ENCODE measurements at places on chromosomes 3 and 15.
A peak's percentile ranks its signal among the peaks of the same experiment; 100 is the strongest.

GRCh38 chr3:193452338-193452737, 73.8 kb upstream of the ATP13A5 start:
- DNase-seq: no peak

- DNase-seq: no peak
Observed at GRCh38 chr3:36244728-36245127, 135.6 kb upstream of the STAC start.

- DNase-seq: no peak
Observed at GRCh38 chr3:143348486-143349327, 229.1 kb downstream of the CHST2 start.

GRCh38 chr3:115350606-115351005, 203.5 kb upstream of the ZBTB20 start:
- DNase-seq: no peak

DNA sequence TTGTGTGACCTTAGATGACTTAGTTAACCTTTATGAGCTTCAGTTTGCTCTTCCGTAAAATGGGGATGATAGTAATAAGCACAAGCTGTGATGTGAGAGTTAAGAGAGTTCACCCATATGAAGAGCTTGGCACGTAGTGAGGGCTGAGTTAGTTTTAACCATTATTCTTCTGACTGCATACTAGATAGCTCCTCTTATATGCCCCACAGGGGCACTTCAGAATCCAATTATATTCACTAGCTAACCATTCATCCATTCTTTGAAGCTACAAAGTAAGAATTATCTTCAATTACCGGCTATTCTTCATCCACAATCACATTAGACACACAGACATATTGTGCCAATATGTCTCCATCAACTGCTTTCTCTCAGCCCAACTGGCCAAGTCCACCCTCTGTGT, 159.0 kb upstream of the STT3B start:
- no peak for DNase-seq

DNA sequence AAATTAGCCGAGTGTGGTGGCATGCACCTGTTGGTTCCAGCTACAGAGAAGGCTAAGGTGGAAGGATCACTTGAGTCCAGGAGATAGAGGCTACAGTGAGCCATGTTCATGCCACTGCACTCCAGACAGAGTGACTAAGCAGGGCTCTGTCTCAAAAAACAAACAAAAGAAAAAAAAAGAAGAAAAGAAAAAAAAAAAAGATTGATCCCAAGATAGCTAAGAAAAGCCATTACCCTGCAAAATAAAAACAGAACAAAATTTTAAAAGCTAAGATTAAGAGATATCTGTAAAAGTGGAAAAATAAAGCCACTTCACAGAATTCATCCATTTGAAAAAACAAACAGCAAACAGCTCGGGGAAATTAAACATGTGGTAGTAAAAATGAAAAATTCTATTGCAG, 23.8 kb downstream of the LRRC2 start:
- DNase-seq: no peak

GRCh38 chr3:145900056-145900829, 260.7 kb downstream of the PLOD2 start:
- DNase-seq: no peak

- DNase-seq: no peak
Observed at GRCh38 chr3:43326891-43327581, 40.7 kb downstream of the SNRK start.

DNA sequence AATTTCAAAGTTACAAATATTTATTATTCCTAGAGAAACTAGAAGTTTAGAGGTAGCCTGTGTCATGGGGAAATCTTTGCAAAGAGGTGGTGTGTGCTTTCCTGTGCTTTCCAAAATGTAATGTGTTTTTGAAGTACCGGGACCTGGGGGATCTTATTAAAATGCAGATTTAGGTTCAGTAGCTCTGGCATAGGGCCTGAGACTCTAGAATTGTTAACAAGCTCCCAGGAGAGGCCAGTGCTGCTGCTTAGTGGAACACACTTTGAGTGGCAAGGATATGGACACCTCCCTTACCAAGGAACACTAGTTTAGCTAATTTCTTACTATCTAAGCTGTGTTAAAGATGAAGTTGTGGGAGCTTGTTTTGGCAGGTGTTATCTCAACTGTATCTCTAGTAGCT, 428.9 kb downstream of the VGLL3 start:
- DNase-seq: no peak

GRCh38 chr3:20060974-20061685, 20.9 kb downstream of the KAT2B start:
- DNase-seq: no peak

GRCh38 chr3:38989917-38990510, 61.7 kb downstream of the SCN11A start:
- no peak for DNase-seq

GRCh38 chr3:22907796-22908195, 295.3 kb upstream of the UBE2E2 start:
- DNase-seq: no peak

- DNase-seq: no peak
Observed at GRCh38 chr3:16632395-16632794, 27.2 kb upstream of the DAZL start.

- peak; percentile 78 for DNase-seq
Observed at GRCh38 chr3:134473868-134474546, 11.8 kb downstream of the ANAPC13 start.

- no peak for DNase-seq
Observed at GRCh38 chr3:112297714-112298113, 3.7 kb upstream of the SLC9C1 start.

DNA sequence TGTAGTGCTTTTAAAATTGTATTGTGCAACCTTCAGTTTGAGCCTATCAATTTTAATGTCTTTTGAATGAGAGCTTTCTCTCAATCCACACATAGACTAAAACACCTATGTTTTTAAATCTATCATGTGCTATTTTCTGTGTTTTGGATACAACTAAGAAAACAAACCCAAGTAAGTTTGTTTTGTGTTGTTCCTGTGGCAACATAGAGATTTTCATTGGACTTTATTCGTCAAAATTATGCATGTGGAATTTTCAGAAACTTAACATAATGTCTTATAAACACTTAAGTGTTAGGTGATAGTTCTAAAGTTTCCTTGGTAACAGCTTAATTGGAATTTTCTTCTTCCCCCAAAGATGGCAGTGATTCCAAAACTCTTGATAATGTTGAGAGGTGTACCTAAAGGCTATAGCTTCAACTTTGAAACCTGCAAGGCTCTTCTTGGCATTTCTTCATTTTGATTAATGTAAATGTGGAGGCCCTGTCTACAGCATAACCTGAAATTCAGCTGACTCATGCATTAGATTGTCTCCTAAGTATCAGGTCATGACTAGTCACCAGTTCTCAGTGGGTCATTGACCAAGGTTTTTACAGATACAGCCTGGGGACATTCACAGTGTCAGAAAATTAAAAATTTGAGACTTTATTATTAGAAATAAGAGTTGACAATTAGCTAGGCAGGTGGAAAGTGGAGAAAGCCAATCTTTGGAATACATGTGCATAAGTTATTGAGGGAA, 44.4 kb downstream of the COL6A5 start:
- DNase-seq: no peak

DNA sequence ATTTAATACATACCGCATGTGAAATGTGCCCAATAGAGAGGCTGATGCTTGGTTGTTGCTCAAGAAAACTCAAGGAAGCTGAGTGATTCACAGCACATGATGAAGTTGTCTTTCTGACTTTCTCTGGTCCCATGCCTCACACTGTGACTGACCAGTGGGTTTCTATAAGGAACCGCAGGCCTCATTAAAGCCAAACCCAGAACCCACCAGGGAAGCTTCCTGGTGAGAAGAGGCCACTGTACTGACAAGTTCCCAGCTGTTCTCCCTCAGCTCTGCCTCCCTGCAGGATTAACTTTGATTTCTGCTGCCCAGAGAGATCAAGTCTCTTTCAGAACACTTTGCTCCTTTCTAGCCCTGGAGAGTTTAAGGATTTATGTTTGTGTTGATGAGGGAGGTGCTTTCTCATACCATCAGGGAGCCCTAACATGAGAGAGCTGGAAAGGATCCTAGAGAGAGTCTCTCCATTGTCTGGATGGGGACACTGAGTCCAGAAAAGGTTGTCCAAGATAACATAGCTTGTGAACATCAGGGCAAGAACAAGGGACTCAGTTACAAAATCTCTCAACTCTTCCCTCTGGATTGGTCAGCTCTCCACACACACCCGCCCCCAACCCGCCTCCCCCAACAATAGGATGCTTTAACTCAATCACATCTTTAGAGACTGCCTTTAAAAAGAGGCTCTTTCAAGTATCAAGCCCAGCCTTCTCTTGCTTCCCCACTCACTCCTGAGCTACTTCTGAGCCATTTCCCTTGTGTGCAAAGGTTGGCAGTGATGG, 303.2 kb upstream of the TLE3 start:
- no peak for DNase-seq

GRCh38 chr3:148197061-148197460, 500.6 kb upstream of the AGTR1 start:
- no peak for DNase-seq

DNA sequence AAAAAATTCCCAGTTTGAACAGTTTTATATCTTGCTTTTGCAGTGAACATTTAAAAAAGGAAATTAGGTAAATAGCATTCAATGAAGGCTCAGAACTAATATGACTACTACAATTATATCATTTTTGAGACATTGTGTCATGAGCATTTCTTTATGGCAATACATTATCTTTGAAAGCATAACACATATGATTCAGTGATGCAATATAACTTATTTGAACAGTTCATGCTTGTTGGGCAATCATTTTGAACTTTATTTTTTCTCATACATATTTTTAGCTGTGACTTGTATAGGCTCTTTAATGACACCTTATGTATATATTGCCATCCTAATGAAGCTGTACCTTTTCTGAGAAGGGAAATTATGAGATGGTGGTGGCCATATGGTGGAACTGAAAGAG, 828.6 kb upstream of the NR2F2 start:
- DNase-seq: no peak

DNA sequence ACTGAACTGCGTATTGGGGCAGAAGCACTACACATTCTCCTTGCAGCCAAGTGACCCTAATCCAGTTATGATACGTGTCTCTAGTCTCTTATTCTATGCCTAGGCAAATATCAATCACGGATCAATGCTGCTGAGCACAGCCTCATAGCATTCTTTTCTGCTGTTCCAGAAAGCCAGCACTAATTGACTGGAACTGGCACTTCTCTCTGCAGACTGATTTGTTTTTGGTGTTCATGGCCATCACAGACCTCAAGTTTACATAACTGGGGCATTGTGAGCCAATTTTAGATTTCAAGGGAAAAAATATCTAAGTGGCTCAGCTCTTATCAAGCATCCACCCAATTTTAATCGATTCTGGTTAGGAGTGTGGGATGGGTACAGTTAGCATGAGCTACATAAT, 37.9 kb downstream of the GLDN start:
- DNase-seq: no peak

DNA sequence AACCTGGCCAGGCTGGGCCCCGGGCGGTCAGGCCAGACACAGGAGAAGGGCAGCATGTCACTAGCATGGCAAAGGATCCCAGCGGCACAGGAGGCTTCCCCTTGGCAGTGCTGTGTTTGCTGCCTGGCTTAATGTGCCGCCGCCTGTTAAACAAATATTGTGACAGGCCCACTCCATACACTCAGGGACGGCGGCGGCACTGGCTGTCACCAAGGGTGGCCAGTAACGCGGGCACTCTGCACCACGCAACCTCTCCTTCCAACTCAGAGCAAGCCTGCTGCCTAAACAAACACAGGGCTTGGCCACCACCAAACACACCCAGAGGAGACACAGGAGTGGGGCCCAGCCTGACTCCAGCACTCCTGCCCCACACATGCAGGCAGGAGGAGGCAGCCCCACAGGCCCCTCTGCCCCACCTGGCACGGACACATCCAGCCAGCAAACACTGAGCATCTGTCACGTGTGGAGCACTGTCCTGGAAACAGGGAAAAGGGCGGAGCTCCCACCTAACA, 48.0 kb downstream of the TPRA1 start:
- no peak for DNase-seq

GRCh38 chr15:99425657-99426301, 140.0 kb upstream of the MEF2A start:
- DNase-seq: no peak

DNA sequence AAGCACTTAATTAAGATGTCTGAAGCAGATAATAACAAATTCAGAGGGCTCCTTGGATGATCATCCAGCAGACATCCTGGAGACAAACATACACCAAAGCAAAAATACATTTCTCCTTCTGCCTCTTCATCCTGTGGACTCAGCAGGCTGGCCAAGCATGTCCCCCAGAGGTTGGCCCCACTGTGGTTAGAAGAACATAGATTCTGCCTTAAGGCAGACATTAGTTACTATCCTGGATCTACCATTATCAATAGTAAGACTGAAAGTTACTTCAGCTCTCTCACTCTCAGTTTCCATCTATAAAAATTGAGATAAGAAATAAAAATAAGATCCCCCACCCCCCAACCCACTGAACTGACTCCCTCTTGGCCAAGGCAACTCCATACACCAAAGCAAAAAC, 28.6 kb upstream of the TGFBR2 start:
- DNase-seq: no peak

DNA sequence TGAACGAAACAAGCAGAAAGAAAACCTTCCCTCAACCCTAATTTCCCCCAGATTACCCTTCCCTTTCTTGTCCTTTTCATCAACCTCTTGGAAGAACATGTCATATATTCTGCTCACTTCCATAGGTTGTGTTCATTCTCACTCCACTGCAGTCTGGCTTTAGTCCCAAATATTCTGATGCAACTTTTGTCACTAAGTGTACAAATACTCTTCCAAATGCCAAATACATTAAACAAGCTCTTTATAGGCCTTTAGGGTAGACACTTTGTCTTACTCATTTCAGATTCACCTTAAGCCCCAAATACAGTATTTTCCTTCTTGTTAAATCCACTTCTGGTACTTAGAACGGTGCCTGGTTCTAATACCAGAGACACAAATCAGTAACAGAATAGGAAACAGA, 406.5 kb upstream of the CDIN1 start:
- DNase-seq: no peak

DNA sequence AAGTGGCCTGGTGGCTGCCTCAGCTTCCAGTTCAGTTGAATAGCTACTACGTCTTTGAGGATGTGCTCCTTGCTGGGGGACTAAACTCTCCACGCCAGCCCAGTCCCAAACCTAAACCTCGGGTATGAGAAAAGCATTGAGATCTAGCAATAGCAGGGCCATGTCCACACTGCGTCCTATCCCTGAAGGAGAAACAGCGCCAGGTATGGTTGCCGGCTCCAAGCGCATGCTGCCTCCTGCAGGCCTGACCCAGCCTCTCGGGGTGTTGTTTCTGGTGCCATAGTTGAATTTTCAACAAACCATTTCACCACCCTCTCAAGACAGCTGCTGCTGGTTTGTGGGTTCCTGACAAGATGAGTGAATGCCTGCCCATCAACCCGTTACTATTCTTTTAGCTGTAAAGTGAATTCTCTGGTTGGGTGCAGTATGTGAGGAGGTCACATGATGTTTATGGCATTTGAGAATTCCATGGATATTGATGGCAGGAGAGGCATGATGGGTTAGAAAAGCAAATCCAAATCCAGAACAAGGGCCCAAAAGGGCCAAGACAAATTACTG, 13.0 kb upstream of the SLC28A1 start:
- DNase-seq: no peak

DNA sequence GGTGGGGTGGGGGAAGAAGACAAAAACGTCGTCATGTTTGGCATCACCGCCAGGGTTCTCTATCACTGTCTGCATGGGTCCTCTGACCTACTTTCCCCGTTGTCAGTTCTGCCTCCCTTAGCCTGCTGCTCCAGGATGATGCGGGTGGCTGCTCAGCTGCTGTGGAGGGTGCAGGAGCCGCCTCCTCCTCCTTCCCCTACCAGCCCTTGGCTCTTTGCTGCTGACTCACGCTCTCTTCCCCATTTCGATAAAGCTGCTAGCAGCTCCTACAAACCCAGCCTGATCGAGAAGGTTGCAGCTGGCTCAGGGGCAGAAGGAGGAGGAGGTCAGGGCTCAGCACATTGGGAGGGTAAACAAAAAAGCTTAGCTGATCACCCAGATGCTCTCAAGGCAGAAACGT, 49.5 kb upstream of the SEC13 start:
- DNase-seq: no peak

Measured in stimulated activated CD8-positive, alpha-beta memory T cell treated with anti-CD3 and anti-CD28 coated beads, Interleukin-4, amount 100 ng/mL, for 4 hours (primary cell).